GM19239 (cell line): ENCODE measurements at places on chromosomes 3 and 15.

DNA sequence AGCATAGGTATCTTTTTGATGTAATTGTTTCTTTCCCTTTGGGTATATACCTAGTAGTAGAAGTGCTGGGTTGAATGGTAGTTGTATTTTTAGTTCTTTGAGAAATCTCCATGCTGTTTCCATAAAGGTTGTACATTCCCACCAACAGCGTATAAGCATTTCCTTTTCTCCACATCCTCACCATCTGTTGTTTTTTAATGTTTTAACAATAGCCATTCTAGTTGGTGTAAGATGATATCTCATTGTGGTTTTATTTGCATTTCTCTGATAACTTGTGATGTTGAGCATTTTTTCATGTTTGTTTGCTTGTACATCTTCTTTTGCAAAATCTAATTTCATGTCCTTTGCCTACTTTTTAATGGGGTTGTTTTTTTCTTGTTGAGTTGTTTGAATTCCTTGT is 80.0 kb upstream of the TMC3 start:
- no peak for DNase-seq

GRCh38 chr15:89101302-89102193 is 13.3 kb downstream of the ABHD2 start:
- no peak for DNase-seq

GRCh38 chr3:142888099-142888480 is 793 bp downstream of the PCOLCE2 start:
- DNase-seq: no peak

- DNase-seq: no peak
These were observed 1.4 kb downstream of the PFN2 start for GRCh38 chr3:149969110-149969939.

DNA sequence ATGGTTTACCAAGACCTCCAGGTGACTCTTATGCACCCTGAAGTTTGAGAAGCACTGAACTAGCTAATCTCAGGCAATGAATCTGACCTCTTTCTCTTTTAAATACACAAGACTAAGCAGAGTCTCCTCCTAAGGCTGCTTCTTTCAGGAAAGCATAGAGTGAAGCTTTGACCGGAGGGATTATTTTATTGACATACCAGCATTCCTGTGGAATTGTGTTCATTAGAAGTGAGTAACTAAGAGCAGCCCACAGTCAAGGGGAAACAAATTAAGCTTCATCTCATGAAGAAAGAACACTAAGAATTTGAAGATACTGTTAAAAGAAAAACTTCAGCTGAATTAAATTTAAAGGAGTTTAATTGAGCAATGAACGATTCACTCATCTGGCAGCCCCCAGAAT is 963.5 kb downstream of the NTRK3 start:
- no peak for DNase-seq

DNA sequence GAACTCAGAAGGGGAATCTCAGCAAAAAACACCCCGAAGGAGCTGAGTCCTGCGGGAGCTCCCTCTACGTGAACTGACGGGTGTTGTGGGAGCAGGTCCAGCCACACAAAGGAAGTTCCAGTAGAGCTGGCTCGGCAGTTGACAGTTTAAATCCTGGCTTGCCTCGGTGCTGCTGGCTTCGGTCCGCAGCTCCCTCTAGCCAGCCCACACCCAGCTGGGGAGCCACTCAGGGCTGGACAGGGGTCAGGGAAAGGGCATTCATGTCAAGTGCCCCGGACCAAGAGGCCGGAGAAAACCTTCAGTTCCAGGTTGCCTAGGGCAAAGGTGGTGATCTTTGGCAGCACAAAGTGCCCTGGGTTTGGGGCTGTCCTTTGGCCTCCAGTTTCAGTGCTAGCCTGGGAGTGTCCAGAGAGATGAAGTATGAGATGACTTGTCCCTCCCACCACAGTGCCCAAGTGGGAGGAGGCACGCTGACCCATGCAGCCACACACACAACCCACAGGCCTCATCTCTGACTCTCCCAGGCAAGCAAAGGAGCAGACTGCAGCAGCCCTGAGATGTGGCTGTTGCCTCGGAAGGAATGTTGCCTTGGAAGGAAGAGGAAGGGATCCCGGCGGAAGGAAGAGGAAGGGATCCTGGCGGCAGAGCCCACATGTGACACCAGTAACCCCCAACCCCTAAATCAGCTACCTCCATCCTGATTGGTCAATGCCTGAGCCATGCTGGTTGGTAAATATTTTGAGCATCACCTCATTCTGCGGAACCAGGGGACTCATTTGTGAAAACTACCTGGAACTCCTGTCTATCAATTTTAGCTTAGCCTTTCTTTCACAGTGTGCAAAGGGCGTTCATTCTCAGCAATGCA is 13.9 kb upstream of the ANPEP start:
- no peak for DNase-seq

DNA sequence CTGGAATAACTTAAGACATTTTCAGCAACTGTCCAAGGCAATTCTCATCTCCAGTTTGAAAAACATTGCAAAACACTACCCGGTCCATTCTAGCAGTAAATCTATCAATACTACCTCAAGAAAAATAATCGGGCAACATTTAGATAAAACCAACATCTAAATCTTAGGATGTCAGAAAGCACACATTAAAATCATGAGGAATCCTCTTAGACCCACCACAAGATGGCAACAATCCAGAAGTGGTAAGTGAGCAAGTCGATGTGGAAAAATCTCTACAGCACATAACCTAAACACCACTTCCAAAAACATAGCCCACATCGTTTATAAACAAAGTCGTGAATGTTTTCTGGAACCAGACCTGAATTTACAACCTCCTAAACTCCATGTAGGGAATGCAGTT is 5.7 kb downstream of the PLCH1 start:
- DNase-seq: no peak

DNA sequence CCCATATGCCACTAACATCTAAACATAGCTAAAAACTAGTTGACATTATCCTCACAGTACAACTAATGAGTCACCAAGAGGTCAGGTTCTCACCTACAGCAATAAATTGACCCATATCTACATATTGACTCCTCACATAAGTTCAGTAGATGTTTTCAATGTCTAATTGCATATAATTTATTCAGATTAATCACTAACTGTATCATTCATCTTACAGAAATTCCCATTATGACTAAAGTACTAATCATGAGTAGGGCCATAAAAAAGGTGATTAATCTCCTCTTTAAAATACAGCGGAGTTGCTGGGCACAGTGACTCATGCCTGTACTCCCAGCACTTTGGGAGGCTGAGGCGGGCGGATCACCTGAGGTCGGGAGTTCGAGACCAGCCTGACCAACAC is 82.4 kb upstream of the ST3GAL6 start:
- DNase-seq: no peak

- peak; percentile 54 for DNase-seq
These were observed 43.5 kb upstream of the UBE2E1 start for GRCh38 chr3:23762214-23762613.

- DNase-seq: no peak
These were observed 29.9 kb upstream of the ADPGK start for GRCh38 chr15:72813345-72814004.

DNA sequence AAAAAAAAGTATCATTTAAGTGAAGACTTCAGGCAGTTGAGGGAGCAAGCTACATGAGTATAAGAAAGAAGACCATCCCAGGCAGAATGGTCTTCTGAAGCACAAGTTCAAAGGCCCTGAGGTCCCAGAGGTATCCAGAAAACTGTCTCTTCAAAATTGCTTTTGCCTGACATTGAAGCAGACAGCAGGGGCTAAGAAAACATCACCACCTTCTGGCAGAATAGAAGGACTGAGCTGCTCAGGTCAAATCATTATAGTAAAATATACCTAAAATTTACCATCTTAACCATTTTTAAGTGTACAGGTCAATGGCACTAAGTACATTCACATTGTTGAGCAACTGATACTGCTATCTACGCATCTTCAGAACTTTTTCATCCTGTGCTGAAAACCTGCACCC is 16.4 kb downstream of the GPR160 start:
- peak; percentile 18 for DNase-seq

DNA sequence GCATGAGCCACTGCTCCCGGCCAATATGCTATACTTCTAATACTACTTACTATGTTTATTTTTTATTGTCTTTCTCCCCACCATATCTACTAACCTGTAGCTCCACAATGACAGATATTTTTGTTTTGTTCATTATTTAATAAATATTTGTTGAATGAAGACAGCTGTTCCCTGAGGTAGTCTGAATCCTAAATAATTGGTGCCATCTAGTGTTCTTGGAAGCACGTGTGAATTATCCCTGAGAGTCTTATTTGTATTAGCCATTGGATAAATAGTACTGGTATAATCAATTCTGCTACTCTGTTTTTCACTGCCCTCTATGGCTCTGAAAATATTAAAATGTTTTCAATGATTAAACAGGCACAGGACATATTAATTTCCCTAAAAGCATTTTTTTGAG is 5.6 kb upstream of the APPL1 start:
- DNase-seq: no peak

- no peak for DNase-seq
These were observed 153.1 kb downstream of the PEAK1 start for GRCh38 chr15:77266708-77267386.

DNA sequence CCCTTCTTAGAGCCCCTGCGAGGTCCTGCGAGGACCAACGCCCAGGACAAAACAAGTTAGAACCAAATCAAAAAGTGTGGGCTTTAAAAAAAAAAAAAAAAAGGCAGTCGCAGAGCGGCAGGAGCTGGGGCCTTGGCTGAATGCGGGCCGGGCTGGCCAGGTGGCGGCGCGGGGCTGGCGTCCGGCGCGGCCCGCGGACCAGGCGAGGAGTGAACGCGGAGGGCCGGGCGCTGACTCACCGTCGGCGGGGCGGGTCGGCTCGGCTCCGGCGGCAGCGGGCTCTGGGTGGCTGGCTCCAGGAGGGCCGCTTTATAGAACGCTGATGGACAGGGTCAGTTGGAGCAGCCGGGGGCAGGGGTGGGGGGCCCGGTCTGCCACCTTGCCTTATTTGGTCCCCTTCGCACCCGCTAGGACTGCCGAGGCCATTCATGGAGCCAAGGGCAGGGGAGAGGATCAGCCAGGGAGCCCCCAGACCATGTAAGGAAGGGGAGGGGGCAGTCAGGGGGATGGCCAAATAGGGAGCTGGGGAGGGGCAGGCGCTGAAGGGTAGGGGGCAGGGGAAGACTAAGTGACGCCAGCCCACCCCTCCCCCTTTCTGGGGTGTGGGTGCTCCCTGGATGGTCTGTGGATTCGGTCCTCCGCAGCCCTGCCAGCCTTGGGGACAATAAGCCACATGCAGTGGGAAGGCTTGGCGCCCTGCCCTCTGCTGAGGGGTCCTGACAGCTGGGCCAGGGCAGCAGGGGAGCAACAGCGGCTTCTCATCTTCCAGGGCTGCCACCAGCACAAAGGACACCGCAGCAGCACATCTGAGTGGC is at the start of gene ACTC1:
Gene ACTC1, minus strand, starts transcription at position 283 of the 815 bp plus-strand sequence. CDS start 741 bp downstream, outside the sequence.
- no peak for DNase-seq

DNA sequence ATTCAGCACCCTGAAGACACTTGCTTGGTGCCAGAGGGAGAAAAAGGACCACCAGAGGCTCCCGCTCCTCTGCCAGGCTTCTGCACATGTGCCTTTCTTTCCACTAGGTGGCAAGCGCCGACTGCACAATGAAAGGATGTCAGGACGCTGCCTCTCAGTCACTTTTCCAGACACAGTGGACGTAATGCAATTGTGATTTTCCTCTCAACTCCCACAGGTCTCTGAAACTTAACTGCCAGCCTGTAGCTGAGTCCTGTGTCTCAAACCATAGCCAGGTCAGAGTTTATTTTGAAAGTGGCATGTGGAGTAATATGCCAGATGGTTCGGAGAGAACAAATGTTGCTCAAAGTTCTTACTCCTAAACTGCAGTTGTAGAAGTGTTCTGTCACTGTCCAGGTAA is 162.9 kb downstream of the ITPR1 start:
- DNase-seq: no peak

DNA sequence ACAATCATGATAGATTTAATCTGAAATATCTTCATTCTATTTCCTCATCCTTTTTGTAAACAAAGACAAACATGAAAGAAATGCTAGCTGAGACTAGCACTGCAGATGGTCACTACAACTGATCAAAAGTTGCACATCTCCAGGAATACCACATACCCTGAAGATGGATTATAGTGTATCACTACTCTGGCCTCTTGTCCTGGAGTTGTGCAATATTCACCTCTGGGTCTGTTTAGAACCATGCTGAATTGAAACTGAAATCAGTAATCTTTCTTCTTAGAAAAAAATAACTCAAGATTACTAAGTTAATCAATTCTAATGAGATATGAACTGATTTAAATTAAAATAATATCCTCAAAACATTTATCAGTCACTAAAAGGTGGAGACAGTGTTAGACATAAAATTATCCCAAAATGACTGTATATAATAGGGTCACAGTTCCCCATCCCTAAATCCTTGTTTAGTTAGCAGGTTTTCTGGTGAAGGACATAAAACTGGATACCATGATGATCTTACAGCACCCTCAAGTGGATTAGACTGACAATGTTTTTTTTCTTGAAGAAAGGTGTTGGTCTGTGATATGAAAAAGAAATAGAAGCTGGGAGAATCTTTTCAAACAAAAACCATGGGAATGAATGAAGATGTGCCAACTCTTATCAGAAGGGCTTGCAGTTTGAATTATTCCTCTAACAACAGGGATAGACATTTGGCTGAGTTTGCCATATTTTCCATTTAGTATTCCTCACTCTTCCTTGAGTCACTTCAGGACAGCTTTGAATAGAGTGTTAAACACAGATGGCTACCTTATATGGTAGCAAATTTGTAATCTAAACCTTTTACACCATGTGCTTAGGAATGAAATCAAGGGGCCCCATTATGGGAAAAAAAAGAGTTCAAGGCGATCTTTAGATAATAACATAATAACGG is 7.1 kb upstream of the TTC14 start:
- no peak for DNase-seq

GRCh38 chr3:31733234-31733667 is 200.5 kb downstream of the STT3B start:
- no peak for DNase-seq

- DNase-seq: no peak
These were observed 62.8 kb downstream of the CTDSPL start for GRCh38 chr3:37924453-37924852.

DNA sequence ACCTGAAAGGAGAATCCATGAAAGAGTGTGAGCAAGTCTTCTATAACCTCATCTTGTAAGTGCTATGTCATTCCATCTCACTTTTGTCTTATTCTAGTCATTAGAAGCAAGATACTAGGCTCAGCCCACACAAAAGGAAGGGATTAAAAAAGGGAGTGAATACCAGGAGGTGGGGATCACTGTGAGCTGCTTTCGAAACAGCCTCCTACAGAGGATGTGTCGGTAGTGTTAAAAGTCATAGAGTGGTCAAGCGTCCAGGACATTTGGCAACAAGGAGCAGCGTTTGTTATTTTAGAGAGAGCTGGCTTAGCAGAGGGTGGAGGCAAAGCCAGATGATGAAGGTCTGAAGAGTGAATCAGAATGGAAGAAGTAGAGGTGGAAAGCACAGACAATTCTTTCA is 11.7 kb upstream of the ZNF148 start:
- no peak for DNase-seq

GRCh38 chr15:93047621-93048425 is 41.2 kb downstream of the RGMA start:
- no peak for DNase-seq

- DNase-seq: no peak
These were observed 49.0 kb upstream of the NDN start for GRCh38 chr15:23736033-23736673.

GRCh38 chr3:99933971-99934750 is 116.5 kb downstream of the CMSS1 start:
- no peak for DNase-seq
